T47D (cell line): ENCODE measurements at places on chromosomes 12 and 14.
A peak's percentile ranks its signal among the peaks of the same experiment; 100 is the strongest.

GRCh38 chr12:22588817-22589216 is 36.2 kb upstream of the ETNK1 start:
- DNase-seq = peak; percentile 18

- no peak for DNase-seq
Measured at GRCh38 chr14:95677179-95677835, 8.9 kb upstream of the TCL1B start.

- DNase-seq = peak; percentile 45
Measured at GRCh38 chr14:58104808-58105207, 47.2 kb downstream of the ARMH4 start.

DNA sequence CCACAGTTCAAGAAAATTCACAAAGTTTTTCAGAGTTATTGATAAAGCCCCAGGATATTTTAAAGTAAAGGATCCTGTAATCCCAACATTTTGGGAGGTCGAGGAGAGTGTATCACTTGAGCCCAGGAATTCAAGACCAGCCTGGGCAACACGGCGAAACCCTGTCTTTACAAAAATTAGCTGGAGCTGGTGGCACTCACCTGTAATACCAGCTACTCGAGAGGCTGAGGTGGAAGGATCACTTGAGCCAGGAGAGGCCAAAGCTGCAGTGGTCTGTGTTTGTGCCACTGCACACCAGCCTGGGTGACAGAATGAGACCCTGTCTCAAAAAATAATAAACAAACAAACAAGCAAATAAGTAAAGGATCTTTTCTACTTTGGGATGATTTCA is 39.5 kb upstream of the LRRK2 start:
- no peak for DNase-seq

- DNase-seq = no peak
Measured at GRCh38 chr12:52054833-52055730, 3.8 kb downstream of the NR4A1 start.

- DNase-seq = no peak
Measured at GRCh38 chr12:132178316-132178715, 34.1 kb downstream of the NOC4L start.

GRCh38 chr14:50344876-50345563 is 32.9 kb downstream of the DMAC2L start:
- DNase-seq = no peak

DNA sequence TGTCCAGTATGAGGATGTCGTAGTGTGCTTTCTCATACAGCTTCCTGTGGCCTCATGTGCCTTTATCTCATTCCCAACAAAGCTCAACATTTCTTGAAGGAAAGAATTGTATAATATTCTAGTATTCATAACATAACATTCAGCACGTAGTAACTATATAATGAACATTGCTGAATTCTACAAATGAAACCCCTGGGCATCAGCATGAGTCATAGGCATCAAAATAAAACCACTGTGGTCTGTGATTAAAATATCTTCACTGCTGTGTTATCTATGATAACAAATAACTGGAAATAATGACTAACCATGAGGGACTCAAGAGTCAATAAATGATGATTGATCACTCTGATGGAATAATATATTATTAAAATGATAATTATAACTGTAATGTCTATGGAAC is 255.2 kb downstream of the EMP1 start:
- DNase-seq = no peak

- DNase-seq = peak; percentile 85
Measured at GRCh38 chr14:99995700-99996356, 69.4 kb upstream of the EVL start.

DNA sequence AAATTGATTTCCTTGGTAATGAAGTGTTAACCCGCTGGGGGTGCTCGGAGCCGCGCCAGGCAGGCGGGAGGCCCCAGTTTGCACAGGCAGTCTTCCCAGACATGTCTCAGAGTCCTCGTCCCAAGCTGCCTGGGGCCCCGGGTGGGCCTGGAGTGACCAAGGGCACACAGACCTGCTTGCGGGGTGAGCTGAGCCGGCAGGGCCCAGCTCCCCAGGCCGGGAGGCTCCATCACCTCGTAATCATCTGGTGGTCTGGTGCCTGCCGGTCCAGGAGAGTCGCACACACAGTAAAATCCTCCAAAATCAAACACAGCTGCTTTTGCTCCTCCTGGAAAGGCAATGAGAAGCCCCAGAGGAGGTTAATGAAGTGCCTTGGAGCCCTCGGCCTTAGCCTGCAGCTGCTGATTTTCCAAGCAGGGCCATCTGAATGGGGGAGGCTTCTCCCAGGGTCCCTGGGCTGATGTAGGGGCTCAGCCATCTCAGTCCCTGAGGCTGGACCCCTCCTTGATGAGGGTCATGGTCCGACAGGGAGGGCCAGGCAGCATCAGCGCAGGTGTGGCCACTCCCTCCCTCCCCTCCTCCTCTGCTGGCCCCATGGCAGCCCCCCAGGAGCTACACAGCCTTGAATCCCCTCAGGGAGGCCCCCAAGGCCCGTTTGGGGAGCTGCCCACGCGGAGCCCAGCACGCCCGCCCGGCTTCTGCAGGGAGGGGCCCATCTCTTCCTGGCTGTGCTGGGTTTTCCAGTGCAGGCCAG is 39.4 kb upstream of the FBRSL1 start:
- no peak for DNase-seq

DNA sequence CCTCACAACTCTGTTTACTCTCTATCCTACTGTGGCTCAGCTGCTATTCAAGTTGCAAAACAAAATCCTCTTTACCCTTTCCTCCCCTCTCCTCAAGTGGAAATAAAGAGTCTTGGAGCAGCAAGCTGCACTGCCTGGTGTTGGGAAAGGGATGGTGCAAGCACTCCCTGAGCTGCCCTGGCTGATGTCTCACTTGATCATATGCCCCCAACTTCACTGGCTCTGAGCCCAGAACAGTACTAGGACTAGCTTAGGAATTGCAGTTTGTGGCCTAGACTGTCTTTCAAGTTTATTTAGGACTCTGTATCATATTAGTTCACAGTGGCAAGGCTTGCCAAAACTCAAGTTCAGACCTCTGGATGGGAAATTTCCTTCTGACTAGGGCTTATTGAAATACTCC is 1683.8 kb upstream of the SEL1L start:
- no peak for DNase-seq

DNA sequence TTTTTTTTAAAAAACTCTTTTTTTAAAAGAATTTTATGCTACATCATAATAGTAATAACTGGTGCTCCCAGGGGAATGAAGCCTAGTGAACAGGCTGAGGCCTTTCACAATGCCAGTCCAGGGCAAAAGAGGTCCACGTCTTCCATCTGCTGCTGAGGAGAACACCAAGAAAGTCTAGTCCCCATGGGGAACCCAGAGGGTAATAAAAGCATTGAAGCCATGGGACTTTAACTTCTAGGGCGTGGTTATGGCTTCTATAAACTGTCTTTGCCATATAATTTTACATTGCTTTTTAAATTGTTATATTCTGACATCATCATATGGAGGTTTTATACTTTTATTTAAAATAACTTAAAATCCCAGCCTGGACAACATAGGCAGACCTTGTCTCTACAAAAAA is 64.3 kb downstream of the SLC16A7 start:
- no peak for DNase-seq

DNA sequence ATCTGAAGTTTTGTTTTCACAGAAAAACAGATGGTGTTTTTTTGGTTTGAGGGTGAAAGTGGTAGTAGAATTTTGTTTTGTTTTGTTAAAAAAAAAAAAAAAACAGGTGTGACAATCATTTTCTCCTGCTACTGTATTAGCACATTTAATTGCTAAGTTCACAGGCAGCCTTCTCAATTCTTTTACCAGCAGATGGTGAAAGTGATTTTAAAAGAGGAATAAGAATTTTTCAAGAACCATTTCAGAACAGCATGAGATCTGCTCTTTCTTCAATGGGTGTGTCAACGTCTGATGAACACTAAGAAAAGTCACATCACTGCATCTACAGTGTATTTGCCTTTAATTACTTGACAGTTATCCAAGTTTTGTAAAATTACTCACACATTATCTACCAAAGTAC is 303.7 kb upstream of the USP15 start:
- no peak for DNase-seq

DNA sequence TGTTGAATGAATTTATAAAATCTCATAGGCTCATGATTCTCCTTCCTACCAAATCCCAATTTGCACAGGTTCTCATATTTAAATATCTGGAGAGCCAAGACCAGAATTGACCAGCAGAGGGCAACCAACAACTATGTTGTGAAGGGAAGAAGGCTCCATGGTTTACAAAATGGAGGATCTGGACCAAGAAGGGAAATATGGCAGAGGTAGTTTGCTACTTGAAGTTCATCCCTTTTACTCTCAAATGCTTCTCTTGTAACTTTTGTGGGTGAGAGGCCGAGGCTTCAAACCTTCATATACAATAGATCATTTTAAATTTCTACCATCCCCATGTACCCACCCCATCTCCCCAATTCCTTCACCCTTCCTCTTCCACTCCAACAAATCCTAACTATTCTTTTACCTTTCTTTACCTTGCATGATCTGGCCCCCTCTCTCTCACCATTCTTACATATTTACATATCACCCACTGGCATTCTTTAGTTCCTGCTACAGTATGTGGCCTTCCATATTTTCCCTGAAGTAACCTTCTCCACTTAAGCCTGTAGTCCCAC is 3.8 kb upstream of the SMARCC2 start:
- peak; percentile 93 for DNase-seq

GRCh38 chr12:100895192-100895591 is 100.6 kb downstream of the ANO4 start:
- DNase-seq = no peak

DNA sequence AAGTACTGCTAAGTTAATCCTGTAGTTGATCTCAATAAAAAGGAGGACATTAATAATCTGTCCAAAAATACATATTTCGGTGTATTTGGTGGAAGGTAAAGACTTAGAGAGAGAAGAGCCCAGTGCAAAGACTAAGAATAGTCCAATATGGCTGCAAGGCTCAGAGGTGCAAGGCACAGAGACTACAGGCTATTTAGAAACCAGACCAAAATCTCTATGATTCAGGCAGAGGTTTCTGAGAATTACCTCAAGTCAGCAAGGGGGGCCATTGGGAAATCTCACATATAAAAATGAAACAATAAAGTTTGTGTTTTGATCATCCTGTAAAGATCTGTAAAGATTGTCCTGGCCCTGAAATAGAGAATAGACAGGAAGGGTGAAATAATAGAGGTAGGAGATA is 1173.0 kb downstream of the VRK1 start:
- no peak for DNase-seq

GRCh38 chr12:100718187-100718586 is 76.4 kb upstream of the ANO4 start:
- DNase-seq = no peak

GRCh38 chr12:25924491-25925001 is 33.9 kb upstream of the RASSF8 start:
- DNase-seq = no peak

GRCh38 chr14:66824251-66824650 is 316.3 kb downstream of the GPHN start:
- DNase-seq = no peak

GRCh38 chr14:24409192-24409591 is 10.4 kb downstream of the NYNRIN start:
- no peak for DNase-seq

- DNase-seq = no peak
Measured at GRCh38 chr14:104656014-104656714, 33.3 kb upstream of the INF2 start.

GRCh38 chr14:60815371-60815770 is 80.8 kb downstream of the MNAT1 start:
- no peak for DNase-seq

DNA sequence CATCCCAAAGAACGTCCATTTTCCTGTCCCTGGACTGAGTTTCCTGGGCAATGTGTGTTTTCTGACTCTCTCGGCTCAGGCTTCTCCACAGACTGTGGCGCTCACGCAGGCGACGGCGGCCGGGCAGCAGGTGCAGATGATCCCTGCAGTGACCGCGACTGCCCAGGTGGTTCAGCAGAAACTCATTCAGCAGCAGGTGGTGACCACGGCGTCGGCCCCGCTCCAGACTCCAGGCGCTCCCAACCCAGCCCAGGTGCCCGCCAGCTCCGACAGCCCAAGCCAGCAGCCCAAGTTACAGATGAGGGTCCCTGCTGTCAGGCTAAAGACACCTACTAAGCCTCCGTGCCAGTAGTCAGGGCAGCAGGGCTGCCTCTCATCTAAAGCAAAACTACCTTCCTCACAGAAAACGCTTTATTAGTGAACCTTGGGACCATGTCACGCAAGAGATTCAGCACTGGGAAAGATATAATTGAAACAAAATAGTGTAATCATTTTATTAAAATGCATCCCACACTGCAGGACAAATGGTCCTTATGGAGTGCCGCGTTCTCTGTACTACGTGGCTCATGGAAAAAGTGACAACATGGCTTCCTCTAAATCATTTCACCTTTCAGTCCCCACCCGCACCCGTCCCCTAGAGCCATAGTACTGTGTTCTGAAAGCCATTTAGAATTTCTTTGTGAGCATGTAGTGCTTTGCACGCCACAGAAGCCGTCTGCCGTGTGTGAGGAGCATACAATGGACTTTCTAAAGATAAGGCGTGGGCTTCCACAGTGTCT is 66.6 kb downstream of the DDX51 start:
- no peak for DNase-seq

DNA sequence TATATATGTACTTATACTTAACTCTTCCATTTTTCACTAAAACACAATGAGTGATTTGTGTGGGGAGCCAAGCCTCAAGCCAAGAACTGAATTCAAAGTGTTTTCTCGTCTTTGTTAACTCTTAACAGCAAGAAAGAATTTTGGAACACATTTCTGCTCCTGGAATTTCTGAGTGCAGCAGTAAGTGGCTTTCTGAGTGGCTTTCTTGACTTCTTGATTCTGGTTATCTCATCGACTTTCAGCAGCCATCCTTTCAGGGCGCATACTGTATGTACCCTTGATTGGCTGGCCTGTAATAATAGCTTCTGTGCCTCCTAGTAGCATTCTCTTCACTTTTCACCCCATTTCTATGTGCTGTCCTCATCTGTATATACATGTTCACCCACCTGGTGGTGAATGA is 157.4 kb downstream of the FBXL14 start:
- no peak for DNase-seq
